B cell (primary cell): ENCODE measurements at places on chromosomes 11 and 22.
A peak's percentile ranks its signal among the peaks of the same experiment; 100 is the strongest.

DNA sequence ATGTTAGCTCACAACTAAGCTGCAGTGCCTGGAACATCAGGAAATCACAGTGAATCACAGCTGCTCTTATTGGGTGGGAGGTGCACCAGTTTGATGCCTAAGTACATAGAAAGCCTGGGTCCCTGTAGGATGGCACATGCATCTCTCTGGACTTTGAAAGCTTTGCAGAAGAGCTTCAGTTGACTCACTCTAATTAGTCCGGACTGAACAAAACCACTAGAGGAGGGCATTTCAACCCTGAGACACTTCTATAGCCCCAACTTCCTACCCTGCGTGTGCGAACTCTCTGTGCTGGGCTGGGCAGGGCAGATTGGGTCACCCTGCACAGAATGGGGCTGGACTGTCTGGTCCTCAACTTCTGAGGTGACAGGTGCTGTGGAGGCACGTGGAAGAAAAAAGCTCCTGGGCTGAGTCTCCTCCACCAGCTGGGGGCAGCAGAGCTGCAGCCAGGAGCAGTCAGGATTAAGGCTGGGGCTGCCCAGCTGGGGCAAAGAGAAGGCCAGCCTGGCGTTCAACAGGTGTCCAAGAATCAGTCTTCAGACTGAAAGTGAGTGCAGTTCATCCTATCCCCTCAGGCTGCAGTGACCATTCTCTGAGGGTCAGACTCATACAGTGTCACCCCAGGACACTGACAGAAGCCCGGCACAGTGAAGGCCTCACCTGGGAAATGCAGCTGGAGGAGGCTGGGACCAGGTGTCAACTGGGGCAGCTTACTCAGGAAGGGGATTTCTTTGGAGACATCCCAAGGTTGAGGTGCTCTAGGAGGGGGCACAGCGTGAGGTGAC is 22.1 kb downstream of the GGTLC2 start:
- peak; percentile 63 for DNase-seq

GRCh38 chr22:46486996-46487717 is 50.3 kb downstream of the CELSR1 start:
- DNase-seq, result no peak

DNA sequence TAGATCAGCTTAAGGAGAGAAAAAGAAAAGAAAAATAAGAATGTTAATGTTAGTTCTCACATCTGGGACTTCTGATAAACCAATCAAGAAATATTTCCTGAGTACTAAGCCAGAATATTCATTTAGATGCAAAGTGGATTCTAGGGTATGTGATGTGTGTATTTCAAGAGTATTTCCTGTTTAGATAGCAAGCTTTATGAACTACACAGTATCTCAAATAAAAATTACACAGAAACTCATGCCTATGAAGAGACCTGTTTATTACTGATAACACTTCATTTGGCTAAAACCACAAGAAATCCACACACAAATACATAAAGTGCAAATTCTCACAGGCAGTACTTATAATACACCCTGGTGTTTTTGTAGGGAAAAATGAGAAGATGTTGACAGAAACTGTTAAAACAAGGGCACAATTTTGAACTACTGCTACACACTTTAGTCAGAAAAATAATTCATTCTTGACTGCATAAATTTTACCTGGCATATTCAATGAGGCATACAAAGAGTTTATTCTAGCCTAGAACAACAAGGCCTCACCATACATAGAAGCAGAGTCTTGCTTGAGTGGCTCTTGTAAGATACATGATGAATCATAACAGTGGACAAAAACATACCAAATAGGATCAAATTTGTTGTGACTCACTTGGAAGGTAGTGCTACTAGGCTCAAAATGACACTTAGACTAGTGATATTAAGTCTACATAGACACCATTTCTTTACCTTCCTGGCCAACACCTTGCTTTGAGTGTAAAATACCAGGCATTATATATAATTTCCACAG is 18.8 kb upstream of the P4HA3 start:
- DNase-seq, result no peak

GRCh38 chr11:47400768-47401279 is 7.6 kb upstream of the SLC39A13 start:
- no peak for DNase-seq

DNA sequence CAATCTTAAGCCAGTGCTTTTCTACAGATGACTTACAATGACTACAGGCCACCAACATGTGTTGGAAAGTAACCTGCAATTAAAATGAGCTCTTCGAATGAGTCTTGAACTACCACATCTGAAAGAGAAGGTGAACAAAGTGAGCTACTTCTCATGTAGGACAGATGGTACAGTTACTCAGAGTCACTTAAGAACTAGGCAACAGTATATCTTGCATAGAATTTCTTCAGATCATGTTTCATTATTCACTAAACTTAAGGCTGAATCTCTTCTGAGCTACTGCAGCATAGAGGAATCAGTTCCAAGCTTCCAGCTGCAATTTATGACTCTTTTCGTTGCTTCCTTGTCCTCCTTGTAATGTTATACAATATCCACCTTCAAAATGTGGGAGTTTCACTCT is 270.9 kb downstream of the TTC28 start:
- no peak for DNase-seq

DNA sequence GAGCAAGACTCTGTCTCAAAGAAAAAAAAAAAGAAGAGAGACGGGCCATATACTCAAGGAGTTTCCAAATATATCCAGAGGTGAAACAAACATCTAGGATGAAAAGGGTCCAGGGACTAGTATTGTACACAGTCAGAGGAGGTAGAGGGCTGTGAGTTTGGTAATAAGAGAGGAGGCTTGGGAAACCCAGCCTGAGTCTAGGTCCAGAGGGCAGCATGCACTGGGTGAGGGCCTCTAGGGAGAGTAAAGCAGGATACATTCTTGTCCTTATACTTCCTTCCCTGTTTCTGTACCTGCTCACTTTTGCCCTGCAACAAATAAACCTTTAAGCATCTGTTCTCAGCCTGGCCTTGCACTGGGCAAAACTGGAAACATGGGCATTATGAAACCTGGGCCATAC is 31.5 kb downstream of the STIM1 start:
- no peak for DNase-seq
